C1 segment of cervical spinal cord (tissue), 14 donors: ENCODE measurements at places on chromosomes 7 and 10.

GRCh38 chr7:96449094-96449493, 127.2 kb upstream of the SLC25A13 start:
- DNase-seq = no peak

DNA sequence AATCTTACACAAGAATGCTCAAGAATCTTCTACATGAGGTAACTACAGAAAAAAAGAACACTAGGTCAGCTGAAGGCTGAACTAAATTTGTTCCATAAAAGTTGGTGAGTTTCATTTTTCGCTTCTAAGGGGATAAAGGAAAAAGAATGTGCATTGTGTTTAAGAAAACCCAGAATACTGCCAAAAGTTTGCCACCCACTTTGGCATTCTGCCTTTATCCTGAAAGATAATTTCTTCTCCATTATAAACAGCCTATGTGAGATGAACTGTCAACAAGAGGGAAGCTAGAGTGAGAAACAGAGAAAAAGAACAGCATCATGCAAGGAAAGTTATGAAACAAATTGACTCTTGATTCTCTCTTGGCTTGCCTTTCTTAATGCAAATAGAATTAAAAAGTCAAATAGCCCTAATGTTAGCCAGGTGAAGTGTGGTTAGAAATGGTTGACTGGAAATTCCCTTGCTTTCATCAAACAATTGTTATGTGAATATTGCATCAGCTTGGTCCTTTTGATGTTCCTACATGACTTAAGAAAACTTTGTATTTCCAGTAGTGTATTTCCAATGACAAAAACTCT, 25.8 kb downstream of the STEAP1 start:
- no peak for DNase-seq

DNA sequence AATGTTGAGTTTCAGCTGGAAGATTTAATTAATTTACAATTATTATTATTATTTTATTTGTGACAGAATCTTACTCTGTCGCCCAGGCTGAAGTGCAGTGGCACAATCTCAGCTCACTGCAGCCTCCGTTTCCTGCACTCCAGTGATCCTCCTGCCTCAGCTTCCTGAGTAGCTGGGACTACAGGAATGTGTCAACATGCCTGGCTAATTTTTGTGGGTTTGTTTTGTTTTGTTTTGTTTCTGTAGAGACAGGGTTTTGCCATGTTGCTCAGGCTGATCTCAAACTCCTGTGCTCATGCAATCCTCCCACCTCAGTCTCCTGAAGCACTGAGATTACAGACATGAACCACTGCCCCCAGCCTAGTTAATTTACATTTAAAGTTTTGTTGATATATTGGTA, 93.8 kb upstream of the MEOX2 start:
- DNase-seq = no peak

GRCh38 chr10:44439239-44439957, 54.5 kb upstream of the CXCL12 start:
- DNase-seq = no peak

GRCh38 chr10:120997313-120997712, 146.2 kb downstream of the WDR11 start:
- no peak for DNase-seq

DNA sequence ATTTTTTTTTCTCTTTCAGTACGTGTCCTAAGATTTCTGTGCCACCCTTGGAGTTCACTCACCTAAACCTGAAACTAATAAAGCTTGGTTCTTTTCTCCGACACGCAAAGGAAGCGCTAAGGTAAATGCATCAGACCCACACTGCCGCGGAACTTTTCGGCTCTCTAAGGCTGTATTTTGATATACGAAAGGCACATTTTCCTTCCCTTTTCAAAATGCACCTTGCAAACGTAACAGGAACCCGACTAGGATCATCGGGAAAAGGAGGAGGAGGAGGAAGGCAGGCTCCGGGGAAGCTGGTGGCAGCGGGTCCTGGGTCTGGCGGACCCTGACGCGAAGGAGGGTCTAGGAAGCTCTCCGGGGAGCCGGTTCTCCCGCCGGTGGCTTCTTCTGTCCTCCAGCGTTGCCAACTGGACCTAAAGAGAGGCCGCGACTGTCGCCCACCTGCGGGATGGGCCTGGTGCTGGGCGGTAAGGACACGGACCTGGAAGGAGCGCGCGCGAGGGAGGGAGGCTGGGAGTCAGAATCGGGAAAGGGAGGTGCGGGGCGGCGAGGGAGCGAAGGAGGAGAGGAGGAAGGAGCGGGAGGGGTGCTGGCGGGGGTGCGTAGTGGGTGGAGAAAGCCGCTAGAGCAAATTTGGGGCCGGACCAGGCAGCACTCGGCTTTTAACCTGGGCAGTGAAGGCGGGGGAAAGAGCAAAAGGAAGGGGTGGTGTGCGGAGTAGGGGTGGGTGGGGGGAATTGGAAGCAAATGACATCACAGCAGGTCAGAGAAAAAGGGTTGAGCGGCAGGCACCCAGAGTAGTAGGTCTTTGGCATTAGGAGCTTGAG, at the start of gene CFTR:
Gene CFTR (plus strand): TSS at position 801 of the 830 bp plus-strand sequence. CDS start 70 bp downstream, outside the sequence.
- no peak for DNase-seq

- DNase-seq = no peak
Observed at GRCh38 chr10:71729161-71729636, 9.6 kb upstream of the C10orf105 start.

DNA sequence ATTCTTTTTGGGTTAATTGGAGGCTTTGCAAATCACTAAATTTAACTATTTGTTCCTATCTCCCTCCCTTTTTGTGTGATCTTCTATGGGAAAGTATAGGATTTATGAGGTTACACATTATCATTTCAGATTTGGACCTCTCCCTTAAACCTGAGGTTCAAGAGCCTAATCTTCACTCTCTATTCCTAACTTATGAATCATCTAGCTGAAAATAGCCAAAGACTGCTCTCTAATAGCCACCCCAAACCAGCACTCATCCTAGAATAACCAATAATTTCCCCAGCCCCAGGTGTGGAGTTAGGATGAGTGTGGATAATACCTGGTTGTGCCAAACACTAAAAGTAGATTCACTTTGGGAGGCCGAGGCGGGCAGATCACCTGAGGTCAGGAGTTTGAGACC, 499.2 kb downstream of the GFRA1 start:
- no peak for DNase-seq

GRCh38 chr7:128831994-128832879, 2.0 kb downstream of the FLNC start:
- no peak for DNase-seq

DNA sequence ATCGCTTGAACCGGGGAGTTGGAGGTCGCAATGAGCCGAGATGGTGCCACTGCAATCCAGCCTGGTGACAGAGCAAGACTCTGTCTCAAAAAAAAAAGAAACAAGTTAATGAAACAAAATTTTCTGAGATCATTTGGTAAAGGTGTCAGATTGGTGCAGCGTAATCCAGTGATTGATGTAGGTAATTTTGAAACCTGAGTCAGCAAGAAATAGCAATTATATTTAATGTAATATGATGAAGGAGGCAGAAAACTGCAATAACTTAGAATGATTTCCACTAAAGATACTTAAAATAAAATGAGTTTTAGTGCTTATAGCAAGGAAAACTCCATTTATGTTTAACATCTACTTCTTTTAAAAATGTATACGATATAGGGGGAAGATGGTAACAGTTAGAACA, 1049.8 kb upstream of the C7orf33 start:
- DNase-seq = no peak
